ENCODE measurements at places on chromosomes 4 and X.

DNA sequence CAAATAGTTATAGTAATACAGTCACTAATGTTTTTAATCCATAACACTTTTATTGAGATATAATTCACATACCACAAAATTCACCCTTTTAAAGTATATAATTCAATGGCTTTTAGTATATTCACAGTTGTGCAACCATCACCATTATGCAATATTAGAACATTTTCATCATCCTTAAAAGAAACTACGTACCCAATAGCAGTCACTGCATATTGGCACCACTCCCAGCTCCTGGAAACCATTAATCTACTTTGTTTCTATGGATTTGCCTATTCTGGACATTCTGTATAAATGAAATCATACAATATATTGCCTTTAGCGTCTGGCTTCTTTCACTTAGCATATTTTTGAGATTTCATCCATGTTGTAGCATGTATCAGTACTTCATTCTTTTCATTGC is 99.3 kb downstream of the AMMECR1 start:
- DNase-seq: no peak

DNA sequence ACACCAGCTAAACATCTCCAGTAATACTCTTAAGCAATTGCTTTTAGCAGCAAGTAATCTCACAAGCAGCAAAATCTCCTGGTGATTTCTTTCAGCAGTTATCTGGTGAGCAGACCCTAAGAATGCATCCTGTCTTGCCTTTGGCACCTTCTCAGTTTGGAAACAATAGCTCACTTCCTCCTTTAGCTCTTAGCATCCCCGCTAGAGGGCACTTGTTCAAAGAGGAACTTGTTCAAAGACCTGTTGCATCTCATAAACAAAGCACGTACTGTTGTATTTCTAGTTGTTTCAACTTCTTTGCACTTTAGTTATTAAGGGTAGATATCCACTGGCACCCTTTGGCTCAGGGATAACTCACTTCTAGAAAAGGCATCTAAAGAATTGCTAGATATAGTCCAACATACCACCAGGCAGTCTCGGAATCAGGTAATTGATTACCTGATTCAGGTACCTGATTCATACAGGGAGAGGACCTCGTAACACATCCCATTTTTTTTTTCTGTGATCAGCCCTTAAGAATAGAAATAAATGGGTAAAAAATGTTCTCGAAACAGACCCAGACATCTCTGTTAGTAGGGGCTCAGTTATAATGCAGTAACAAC is 81.9 kb upstream of the QRFPR start:
- peak; percentile 7 for DNase-seq

GRCh38 chr4:184420881-184421416 is 53.4 kb downstream of the IRF2 start:
- DNase-seq: no peak

DNA sequence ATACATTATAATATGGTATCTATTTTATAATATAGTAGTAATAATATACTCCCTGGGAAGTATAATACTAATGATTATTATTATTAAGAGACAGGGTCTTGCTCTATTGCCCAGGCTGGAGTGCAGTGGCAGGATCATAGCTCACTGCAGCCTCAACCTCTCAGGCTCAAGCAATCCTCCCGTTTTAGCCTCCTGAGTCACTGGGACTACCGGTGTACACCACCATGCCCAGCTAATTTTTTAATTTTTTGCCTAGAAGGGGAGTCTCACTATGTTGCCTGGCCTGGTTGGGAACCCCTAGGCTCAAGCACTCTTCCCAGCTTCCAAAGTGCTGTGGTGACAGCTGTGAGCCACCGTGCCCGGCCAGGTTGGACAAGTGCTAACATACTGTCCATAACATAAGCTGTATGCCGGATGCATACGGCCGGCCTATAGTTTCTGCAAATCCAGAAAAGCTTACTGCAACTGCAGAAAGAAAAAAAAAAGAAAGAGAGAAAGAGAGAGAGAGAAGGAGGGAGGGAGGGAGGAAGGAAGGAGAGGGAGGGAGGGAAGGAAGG is 94.2 kb upstream of the PPP2R3B start:
- no peak for DNase-seq

DNA sequence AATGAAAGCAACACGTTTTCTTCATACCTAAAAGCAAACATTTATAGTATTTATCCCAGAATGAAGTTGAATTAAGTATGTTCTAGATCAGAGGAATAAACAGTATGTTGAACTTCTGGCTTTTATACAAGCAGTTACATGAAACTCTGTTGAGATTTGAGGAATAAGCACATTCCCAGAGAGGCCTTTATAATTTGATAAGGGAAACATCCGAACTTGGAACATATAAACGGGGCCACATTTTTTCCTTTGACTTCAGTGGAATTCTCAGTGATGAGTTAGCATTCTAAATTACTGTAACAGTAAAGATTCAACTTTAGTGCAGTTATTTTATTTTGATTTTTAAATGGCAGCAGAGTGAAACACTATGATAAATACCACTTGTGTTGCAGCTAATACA is 119.5 kb downstream of the GLRA3 start:
- no peak for DNase-seq

- no peak for DNase-seq
Measured at GRCh38 chr4:76016393-76016792, 6.9 kb downstream of the CXCL10 start.

GRCh38 chrX:106952988-106953387 is 32.8 kb downstream of the CLDN2 start:
- no peak for DNase-seq

- no peak for DNase-seq
Measured at GRCh38 chr4:24202579-24202978, 312.7 kb upstream of the PPARGC1A start.

DNA sequence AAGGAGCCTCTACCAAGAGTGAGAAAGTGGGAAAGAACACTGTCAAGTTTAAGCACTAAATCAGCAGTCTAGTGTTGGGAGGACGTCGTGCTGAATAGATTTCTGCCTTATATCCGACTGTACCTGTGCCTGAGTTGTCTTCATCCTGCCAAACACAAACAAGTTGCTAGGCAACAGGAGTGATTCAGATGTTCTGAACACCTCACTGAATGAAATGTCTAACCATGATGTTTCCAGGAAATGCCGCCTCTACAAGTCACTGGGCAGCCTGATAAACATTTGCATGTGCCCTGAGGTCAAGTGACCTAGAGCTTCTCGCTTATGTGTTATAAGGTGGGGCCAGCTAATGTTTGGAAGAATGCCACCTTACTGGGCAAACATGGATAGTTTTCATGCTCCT is 37.9 kb downstream of the SGMS2 start:
- DNase-seq: no peak

DNA sequence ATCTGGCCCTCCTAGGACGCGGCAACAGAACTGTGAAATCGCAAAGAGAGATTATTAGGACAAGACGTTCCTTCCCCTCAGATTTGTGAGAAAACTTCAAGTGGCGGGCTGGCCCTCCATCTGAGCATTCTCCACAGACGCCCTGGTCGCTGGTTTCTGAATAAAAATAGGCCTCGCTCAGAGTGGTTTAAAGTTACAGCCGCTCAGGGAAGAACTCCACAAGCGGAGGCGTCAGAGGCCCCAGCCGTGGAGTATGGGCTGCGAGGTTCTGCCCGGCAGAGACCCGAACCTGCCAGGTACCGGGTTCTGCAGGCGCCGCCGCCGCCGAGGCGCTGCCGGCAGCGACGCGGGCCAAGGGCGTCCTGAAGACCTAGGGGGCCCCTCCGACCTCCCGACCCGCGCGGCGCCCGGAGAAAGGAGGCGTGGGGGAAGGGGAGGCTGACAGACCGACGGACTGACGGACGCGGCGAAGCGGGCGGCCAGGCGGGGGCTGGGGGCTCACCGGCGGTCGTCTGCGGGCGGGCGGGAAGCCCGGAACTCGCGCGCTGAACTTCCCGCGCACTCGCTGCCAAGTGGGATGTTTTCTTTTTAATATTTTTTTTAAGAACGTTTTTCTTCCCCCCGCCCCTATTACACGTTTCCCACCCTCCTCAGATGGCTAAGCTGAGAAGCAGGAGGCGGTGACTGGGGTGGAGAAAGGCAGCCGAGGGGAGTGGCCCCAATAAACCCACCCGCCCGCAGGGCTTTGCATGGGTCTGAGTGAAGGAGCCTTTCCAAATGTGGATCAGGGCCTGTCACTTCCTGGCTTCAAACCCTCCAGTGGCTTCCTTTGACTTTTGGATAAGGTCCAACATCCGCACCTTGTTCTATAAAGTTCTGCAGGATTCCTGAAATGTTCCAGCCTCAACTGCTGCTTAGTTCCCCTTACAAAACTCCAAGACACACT is at the start of gene PABPC4L:
Gene PABPC4L (minus strand): TSS at position 574 of the 946 bp plus-strand sequence. CDS start 770 bp downstream, outside the sequence.
- DNase-seq: no peak

DNA sequence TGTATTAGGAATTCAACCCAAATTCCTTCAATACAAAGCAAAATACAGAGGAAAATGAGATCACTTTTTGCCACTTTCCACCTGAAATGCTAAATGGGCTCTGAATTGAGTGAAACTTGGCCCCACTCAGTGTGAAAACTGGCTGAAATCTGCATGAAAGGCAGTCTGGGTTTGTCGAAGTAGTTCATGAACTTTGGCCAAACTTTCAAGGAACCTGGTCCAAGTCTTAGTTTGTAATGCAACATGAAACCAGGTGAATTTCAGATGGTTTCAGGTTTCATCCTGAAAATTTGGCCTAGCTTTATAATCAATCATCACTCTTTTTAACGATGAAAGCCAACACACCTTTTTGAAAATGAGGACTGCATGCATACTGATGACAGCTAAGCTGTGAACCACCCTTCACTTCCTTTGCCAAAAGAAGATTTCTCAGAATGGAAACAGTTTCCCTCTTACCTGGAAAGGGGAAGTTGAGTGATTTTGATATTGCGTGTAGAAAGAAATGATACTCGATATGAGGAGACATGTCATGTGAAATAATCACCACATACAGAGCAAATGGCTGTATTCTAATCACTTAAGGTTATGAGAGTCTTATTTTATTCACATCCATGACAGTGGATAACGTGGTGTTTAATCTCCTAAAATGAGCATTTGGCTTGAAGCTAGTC is 209.9 kb upstream of the ETNPPL start:
- DNase-seq: no peak

DNA sequence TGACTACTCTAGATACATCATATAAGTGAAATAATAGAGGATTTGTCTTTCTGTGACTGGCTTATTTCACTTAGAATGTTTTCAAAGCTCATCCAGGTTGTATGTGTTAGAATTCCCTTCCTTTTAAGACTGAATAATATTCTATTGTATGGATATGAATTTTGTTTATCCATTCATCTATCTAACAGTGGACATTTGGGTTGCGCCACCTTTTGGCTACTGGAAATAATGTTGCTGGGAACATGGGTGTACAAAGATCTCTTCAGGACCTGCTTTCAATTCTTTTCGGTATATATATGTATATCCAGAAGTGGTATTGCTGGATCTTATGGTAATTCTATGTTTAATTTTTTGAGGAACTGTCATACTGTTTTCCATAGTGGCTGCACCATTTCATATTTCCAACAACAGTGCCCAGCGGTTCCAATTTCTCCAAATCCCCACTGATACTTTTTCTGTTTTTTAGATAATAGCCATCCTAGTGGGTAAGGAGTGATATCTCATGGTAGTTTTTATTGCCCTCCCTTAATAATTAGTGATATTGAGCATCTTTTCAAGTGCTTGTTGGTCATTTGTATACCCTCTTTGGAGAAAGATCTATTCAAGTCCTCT is 3.4 kb upstream of the SCD5 start:
- DNase-seq: no peak

- DNase-seq: no peak
Measured at GRCh38 chrX:133568109-133568508, 152.8 kb upstream of the GPC4 start.

GRCh38 chr4:95547715-95548471 is 880 bp downstream of the UNC5C start:
- DNase-seq: no peak

GRCh38 chr4:8198206-8198905 is 734 bp upstream of the SH3TC1 start:
- no peak for DNase-seq

Data from AG04449 (cell line).